CD4-positive, alpha-beta T cell (primary cell): ENCODE measurements at places on chromosomes 7 and 10.

GRCh38 chr10:59880971-59881510, 25.3 kb downstream of the CCDC6 start:
- no peak for DNase-seq

- no peak for DNase-seq
Observed at GRCh38 chr7:2000153-2000687, 232.5 kb downstream of the MAD1L1 start.

DNA sequence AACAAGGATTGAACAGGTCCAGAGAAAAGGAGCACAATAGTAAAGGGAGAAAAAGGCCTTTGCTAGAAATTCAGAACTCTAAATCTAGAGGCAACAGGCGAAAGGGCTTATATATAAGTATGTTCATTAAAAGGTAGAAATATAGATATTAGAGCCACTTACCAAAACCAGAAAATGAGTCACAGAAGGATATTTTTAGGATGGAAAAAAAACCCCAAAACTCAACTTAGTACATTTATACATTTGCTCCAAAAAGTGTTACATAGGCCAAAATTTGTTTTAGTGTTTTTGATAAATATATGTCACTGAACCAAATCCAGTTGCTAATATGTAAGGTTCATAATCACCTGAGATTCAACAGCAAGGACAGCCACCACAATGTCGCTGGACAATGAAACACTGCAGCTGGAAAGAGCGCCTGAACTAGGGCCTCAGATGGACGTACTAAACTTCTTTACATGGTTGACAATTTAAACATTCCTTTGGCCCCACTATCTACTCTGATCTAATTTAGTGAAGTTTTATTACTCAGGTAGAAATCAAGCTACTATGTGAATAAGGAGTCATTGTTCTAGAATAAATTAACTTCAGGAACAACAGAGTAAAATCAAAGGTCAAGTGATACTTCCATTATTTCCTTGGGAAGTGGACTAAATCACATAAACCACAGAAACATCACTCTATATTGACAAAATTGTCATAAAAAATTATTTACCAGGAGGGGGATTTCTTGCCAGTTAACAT, 10.9 kb downstream of the FAM3C start:
- no peak for DNase-seq

DNA sequence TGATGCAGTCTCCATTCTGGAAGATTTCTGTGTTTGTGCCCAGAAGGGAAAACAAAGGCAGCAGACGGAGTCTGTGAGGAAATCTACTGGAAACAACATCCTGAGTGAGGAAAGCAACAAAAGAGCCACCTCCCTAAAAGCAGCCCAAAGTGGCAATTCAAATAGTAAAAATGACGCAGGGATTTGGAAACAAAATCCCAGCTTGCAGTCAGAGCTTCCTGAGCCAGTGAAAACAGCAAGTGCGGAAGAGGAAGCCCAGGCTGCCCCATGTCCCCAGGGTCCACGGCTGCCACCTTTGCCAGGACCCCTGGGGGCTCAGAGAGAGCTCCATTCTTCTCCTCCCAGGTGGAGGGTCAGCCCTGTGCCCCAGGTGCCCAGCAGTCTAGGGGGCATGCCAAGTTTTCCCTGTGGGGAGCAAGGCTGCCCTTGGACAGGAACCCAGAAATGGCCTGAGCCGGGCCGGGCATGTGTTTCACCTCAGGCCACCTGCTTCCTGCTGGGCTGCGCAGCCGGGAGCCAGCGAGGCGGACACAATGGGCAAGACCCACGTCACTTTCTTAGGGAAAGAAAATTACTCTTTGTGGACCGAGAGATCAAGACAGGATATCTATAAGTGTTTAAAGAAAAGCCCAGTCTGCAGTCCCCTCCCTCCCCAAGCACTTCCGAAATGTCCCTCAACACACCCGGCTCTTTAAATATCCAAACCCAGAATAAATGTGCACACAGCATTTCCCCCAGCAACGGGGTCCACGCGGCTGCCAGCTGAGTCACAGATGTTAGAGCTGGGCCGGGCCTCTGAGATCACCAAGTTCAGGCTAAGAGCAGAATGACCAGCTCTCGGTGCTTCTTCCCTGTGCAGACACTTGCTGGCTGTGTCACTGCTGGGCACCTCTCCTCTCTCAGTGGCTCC, 231.1 kb downstream of the ARHGAP12 start:
- peak; percentile 44 for DNase-seq

DNA sequence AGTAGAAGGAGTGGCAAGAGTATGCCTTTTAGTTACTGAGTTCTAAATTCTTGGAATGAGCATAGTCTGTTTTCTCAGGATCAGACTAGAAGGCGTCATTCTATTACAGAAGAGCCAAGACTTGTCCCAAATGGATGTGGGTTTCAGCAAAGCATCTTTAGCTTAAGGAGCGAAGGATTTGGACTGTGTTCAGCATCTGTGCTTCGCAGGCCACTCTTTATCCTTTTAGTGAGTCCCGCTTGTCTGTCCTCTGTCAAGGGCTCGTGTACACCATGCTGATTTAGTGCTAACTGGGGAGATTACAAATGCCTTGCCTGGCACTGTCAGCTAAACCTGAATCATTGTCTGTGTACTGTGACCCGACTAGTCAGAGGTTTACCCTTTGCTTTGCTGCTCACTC, 465.7 kb downstream of the AUTS2 start:
- no peak for DNase-seq

- no peak for DNase-seq
Observed at GRCh38 chr7:124840435-124840834, 74.8 kb upstream of the GPR37 start.

DNA sequence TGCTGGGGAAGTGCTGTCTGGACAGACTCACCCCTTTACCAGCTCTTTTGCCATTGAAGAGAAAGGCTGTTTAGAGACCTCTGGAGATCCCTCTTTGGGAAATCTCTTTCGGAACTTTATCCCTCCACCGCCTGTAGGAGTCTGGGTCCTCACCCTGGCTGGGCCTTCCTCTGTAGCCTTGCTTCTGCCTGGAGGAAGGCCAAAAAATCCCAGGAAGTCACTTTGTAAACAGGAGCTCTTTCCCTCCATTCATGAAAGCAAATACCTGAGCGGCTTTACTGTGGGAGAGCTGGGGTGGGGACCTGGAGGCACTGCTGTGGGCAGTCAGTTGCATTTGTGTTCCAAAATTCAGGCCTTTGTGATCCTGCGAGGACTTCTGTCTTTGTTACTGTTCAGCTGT, 126.2 kb downstream of the KLF6 start:
- no peak for DNase-seq

DNA sequence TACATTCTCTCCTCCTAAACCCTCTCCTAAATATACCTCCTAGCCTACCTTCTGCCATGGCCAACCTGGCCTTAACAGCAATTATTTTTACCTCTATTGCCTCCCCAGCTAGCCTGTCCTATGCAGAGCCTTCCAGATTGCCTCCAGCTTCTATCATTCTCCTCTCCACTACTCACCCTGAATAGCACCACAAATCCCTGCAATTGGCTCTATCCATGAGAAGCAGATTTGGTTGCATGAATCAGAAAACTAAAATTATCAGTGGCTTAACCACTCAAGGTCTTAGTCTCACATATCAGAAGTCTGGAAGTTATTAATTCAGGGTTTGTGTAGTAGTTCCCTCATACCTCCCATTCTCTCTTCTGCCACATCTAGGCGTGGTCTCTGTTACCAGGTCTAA, 120.3 kb upstream of the CACUL1 start:
- no peak for DNase-seq

DNA sequence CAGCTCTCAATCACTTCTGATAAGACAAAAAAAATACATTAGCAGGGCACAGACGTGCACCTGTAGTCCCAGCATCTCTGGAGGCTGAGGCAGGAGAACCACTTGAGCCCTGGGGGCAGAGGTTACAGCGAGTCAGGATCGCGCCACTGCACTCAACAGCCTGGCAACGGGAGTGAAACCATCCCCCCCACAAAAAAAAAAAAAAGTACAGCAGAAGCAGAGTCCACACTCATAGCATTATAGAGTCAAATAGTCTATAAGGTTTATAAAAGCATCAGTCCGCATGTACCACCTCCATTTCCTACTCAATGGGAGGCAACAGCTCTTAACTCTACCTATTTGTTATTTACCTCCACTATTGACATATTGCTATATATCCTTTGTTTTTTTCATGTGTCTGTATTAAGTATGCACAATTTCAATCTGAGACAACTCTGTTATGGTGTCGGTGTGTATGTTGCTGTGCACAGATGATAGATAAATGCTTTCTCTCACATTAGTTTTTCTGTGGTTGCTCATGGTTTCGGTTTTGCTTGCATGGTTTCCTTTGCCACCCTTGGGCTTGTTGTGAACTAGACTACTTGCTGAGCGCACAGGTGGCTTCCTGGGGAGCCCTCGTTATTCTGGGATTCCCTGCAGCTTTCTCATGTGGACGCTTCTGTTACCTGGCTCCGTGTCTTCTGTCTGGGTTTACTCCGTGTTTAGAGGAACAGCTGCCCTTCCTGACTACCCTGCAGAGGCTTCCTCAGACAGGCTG, 40.4 kb downstream of the PROSER2 start:
- DNase-seq: peak; percentile 56

DNA sequence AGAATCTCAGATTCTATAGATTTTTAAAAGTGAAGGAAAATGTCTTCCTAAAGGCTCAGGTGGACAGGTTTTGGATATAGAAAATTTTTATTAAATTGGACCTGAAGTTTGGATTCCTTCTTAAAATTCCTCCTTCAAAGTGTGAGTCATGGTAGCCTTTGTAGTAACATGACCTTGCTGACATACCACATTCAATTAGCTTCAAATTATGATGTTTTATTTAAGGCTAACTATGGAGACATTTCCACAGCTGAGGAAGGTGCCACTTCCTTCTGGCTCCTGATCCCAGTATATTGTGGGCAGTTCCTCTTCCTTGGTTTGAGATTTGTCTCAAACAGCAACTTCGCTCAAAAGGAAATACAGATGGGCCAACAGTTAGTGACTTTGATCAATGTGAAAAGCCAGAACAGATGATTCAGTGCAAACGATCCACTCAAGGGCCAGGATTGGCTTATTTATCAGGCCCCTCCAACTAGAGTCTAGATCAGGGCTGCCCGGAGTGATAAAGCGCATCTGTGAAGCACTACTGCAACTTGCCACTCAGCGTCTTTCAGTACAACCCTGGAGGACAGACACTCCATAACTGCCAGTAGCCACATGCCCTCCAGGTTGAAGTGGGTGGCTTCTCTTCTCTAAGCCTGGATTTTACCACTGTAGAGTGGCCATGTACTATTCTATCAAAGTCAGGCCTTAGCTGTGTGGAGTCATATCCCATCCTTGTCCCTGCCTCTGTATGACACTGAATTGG, 573.5 kb downstream of the KIF20B start:
- no peak for DNase-seq

DNA sequence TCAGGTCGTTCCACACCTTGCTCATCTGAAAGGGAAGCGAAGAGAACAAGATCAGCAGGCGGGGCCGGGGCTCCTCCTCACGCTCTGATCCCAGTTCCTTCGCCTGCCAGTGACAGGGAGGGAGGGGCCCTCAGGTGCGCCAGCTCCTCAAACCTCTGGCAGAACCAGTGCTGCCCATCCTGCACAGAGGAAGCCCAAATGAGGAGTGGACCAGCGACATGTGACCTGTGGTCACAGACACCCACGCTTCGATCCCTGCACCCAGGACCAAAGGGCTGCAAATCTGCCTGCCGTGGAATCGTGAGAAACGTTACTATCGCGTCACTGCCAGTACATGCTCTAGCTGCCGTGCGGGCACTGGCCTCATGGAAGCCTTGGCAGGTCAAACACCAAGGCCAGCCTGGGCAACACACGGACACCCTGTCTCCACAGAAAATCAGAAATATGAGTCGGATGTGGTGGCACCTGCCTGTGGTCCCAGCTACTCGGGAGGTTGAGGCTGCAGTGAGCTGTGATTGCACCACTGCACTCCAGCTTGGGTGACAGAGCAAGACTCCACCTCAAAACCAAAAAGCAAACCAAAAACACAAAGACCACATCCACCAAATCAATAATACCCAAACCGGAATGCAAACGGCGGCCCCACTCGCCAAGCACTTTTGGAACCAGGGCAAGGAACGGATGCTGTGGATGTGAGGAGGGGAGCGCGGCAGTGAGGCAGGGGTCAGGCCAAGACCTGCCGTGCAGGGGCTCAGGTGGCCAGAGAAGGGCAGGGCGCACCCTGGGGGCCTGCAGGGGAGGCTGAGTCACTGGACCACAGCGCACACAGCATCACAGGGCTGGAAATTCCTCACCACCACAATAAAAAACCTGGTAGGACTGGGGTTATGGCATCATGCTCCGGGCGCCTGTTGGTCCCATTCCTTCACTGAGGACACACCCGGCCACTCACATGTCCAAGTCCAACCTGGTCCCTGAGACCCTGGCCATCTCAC, 13.4 kb downstream of the NUDT1 start:
- no peak for DNase-seq

- no peak for DNase-seq
Observed at GRCh38 chr10:127024685-127025435, 119.6 kb downstream of the DOCK1 start.

DNA sequence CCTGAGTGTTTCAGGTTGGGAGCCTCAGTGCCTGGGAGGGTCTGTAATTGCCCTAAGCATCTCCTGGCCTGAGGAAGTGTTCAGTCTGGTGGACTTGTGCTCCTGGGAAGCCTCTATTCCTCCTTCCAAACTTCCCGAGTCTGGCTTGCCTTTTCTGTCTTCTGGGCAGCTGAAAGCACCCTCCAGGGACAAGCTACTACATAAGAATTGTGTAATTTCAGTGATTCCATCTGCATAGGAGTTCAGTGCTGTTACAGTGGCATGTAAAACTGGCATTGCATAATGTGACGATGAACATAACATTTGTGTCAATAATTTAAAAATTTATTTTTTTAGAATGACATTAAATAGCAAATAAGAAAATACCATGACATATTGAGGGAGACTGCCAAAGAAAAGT, 109.3 kb downstream of the AOAH start:
- no peak for DNase-seq

DNA sequence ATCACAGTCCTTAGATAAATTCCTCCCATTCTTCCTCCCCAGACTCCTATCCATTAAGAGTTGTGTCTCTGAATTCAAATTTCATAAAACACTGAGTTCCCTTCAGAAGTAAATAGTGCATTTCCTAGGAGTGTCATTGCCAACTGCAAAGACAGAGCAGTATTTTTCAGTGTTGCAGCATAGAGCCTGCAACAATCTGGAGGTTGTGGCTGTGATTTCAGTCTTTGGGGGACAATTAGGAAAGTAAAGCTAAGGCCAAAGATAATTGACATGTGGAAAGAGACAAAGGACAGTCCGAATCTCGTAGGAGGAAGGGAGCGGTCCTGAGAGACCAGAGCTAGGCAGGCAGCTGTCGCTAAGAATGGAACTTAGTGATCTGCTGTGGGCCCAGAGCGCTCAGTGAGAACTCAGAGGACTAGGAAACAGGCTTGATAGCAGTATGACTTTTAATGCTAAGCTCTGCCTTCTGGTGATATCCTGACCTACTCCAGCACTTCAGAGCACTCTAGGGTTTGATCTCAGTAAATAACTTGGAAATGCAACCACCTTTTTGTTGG, 46.2 kb downstream of the PRPF18 start:
- no peak for DNase-seq

DNA sequence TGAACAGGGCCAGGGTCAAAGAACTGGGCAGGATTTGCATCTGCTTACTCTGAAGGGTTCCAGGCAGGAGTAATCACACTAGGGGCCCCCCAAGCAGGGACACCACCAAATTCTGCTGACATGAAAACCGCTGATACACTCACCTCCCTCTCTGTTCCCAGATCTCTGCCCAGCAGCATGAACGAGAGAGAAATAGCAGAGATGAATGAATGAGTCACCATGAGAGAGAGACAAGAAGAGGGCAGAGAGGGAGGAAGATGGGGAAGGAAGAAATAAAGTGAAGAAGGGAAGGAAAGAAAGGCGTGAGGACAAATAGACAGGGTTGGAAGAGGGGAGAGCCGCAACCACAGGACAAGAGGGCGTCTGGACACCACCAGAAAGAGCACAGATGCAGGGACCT, 285.9 kb upstream of the NEBL start:
- DNase-seq: no peak

- DNase-seq: no peak
Observed at GRCh38 chr10:4013651-4014121, 228.7 kb upstream of the KLF6 start.
